ENCODE measurements at places on chromosomes 2 and 18.

GRCh38 chr2:32058130-32058529 is 5.2 kb upstream of the SPAST start:
- no peak for DNase-seq

GRCh38 chr2:33476793-33477190 is 343 bp downstream of the RASGRP3 start:
- DNase-seq: no peak

- no peak for DNase-seq
Observed at GRCh38 chr2:71721362-71721665, 268.0 kb downstream of the DYSF start.

- no peak for DNase-seq
Observed at GRCh38 chr2:212284166-212284565, 254.4 kb downstream of the ERBB4 start.

DNA sequence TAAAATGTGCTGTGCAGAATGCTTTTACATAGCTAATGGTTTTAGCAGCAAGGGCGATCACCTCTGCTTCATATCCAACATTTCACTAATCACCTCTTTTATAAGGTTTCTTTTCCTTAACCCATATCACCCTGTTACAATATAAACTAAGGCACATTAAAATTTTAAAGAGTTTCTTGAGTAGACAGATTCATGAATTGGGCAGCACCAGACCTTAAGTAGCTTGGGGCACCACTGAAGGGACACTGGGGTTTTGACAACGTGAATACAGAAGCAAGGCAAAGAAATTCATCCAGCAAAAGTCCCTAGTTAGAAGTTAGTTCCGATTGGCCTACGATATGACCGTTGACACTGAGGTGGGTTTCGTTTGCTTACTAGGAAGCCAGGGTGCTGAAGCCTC is 44.0 kb upstream of the RALBP1 start:
- no peak for DNase-seq

GRCh38 chr2:191311627-191312026 is 66.4 kb downstream of the MYO1B start:
- no peak for DNase-seq

DNA sequence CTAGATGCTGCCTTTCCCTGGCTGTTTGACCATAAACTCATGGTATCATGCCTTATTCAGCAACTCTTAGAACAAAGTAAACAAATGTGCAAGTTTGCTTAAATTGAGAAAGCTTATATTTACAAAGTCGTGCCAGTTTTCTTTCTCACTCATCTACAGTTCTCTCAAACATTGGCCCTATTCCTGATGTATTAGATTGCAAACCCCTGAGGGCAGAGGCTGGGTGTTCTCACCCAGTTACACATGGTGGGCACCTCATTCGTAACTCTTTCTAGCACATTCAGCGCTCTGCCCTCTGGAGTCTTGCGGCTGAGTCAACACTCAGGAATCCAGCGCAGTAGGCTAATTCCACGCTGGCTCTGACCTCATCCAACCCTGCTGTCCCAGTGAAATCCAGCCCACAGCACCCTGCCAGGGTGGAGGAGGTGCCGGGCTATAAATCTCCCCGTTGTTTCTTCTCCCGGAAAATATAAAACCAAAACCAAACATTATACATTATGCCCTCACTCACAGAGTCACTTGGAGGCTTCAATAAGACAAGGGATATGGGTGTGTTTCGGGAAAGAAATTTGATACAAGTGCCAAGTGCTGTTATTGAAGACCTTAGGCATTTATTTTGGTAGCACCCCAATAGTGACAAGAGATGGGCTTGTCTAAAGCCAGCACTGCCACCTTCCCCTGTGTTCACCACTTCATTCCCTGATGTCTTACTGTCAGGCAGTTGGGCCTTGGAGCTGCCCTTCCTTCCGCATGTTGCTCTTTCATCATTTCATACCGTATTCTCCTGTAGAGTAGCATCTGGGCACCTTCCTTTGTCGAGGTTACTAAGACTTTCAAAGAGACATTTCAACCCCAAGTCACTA is 287.4 kb downstream of the PRKCE start:
- no peak for DNase-seq

DNA sequence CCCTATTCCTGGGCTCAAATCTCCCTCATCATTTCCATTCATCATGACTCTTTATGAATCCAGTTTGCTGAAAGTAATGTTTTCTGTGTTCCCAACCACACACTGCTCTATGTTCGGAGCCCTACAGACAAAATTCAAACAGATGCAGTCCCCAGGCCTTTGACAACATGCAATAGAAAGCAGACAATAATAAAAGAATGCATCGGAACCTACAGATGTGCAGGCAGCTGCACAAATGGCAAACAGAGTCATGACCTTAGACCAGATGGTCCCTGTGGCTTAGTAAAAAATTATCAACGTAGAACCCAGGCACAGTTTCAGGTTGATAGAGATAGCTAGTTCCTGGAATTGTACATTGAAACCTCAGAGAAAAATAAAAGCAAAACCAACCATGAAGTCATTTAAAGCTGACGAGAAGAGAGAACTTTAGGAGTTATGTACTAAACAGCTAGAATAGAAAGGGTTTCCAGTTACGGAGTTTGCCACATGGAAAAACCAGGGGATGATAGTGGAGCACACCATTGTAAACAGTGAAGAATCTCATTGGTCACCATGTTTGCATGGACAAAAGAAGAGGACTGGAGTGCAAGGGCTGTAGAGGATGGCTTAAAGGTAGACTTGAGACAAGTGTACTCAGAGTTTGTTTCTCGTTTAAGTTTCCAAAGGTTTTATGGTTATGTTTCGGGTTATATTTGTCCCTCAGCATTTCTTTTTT is 23.2 kb upstream of the ACVR1 start:
- peak; percentile 54 for DNase-seq

DNA sequence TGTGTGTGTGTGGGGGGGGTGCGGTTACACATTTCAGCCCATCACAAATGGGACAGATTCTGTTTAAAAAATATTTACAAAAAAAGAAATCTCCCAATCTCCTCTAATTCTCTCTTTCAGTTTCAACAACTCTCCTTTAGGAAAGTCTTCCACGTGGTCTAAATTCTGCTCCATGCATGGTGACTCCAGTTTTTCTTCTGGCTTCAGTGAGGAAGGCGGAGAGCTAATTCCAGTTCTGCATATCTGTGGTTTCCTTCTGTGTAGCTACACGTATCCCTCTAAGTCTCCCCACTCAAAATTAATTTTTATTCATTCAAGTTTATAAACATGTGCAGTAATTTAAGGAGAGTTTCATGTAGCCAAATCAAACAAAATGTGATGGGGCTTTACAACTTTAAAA is 111.6 kb downstream of the SLC4A3 start:
- no peak for DNase-seq

GRCh38 chr2:233414777-233415570 is 60.7 kb downstream of the DGKD start:
- DNase-seq: peak; percentile 70

- DNase-seq: no peak
Observed at GRCh38 chr2:88331239-88331638, 121.3 kb downstream of the FOXI3 start.

DNA sequence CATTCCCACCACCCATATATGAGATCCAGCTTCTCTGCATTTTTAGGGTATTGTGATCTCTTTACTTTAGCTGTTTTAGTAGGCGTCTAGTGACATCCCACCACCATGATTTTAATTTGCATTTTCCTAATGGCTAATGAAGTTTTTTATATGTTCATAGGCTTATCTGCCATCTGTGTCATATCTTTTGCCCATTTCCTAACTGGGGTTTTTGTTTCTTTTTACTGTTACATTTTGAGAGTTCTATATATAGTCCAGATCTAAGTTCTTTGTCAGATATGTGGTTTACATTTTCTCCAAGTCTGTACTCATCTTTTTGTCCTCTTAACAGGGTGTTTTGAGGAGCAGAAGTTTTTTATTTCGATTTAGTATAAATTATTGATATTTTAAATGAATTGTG is 39.6 kb downstream of the PTPN2 start:
- DNase-seq: no peak

DNA sequence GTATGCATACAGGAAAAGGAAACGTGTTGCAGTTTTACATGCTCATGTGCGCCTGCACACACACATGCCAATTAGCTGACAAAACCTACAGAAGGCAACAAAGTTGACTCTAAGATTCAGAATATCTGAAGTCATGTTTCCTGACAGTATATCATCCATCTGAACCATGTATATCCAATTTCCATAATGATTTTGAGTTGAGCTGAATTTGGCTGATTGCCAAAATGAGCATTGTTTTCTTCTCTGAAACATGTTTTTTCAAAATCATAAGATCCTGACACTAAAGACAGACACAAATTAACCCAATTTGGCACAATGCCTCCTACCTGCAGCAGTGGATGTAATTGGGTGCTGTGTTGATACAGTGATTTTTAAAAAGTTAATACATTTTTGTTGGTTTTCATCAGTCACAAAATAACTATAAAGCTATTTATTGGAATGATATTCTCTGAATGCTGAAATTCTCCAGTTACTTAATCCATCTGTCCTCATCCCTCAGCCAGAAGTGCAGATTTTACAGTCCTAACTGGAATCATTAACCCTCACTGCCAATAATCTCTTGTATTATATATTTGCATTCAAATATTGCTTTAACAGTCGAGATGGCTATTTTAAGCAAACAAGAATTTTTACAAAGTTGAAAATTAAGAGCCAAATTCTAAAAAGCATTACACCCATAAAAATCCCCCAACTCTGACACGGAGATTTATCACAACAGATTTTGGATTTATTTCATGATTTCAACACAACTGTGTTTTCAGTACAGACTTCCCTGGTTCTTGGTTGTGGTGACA is 161.7 kb upstream of the LMAN1 start:
- DNase-seq: no peak

DNA sequence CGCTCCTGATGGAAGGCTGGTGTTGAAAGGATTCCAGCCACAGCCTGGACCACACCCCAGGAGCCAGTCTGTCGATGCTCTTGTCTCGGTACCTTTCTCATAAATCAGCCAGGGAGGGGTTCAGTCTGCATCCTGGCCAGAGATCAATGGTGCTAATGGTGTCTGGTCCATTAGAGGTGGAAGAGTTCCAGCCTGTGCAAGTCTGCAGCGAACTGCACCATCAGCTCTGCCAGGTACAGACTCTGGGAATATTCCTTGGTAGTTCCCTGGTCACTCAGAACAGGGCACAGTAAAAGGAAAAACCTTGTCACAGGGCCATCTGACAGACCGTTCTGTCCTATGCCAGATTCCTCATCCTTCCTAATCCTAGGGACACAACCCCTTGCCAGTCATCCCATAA is 164.3 kb downstream of the MTCL1 start:
- DNase-seq: no peak

GRCh38 chr2:37325625-37326071 is 1.0 kb upstream of the PRKD3 start:
- no peak for DNase-seq

DNA sequence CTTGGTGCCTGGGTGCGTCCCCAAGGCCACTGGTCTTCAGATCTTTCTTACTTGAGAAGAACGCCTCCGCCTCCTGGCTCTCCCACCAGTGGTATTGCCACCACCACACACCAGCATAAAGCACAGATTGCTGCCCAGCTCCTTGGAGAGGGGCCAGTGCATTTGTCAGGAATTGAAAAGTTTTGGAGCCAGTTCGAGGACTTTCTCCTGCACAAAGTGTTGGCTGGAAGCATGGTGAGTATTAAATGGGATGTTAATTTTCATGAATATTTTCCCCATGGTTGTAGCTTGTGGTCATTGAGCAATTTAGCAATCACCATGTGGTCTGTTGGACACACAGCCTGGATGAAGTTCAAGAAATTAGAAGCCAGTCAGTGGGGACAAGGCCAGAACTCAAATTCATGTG is 684.6 kb upstream of the FANCL start:
- no peak for DNase-seq

DNA sequence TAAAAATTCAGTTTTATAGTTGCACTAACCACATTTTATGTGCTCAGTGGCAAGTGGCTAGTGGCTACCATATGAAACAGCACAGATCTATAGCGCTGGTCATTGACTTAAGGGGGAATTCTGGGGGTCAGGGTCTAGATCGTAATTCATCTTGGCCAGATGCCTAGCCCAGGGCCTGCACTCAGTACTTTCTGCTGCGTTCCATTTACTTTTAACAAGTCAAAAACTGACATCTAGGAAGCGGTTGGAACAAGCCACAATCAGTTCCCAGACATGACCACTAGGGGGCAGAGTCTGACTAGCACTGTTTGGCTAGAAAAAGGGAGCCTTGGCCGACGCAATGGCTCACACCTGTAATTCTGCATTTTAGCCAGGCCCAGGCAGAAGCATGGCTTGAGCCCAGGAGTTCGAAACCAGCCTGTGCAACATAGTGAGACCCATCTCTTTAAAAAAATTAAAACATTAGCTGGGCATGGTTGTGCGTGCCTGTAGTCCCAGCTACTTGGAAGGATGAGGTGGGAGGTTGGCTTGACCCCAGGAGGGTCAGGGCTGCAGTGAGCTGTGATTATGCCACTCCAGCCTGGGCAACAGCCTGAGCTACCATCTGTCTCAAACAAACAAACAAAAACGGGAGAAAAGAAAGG is 9.0 kb upstream of the TMBIM1 start:
- peak; percentile 93 for DNase-seq

DNA sequence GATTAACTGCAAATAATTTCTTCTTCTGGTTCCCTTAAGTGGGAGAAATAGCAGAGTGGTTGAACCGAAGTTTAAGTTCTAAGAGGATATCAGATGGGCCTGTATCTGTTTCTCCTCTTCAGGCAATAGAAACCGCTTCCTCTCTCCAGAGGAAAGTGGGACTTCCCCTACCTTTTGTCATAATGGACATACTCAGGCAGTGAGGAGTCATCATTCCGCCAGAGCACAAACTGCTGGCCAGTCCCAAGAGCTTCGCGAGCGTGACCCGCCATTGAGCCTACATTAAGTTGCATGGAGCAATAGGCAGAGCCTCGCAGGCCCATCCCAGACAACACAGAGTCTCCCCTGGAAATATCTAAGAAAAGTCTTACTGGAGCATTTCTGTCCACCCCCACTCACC is 158.9 kb downstream of the LDLRAD4 start:
- peak; percentile 36 for DNase-seq

GRCh38 chr2:162011706-162012564 is 62.1 kb downstream of the DPP4 start:
- peak; percentile 80 for DNase-seq

- no peak for DNase-seq
Observed at GRCh38 chr2:174763780-174764179, 492 bp downstream of the CHRNA1 start.

- no peak for DNase-seq
Observed at GRCh38 chr2:85259101-85259590, 68.6 kb downstream of the TGOLN2 start.

DNA sequence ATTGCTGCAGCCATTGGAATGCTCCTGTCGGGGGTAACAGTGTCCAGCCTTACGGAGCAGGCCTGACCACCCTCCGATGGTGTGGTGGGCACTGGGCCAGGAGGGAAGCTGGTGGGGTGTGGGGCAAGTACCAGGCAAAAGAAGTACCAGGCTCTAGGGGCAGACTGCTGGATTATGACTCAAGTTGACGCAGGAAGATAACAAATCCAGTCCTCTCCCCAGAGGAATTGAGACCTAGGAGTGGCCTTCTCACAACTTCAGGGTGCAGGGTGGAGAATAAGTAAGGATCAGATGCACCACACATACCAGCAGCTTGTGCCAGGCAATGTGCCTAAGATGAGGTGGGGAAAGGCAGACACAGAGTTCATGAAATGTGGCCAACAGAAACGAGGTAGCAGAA is 37.9 kb downstream of the SEMA4F start:
- DNase-seq: no peak

Data from CD4-positive, alpha-beta T cell treated with Interleukin-15 for 4 hours (primary cell).